ENCODE measurements at places on chromosomes 3 and 15.

- no peak overlapping the region for H3K4me3 ChIP-seq
- no peak for DNase-seq
- peaks cover 6% of the 10 kb centered on the region for H3K4me1 ChIP-seq
- H3K36me3 ChIP-seq, result no peaks in the 10 kb centered on the region
- peaks cover 55% of the 10 kb centered on the region for H3K27me3 ChIP-seq
These were observed 251.9 kb downstream of the TJP1 start for GRCh38 chr15:29570121-29570947.

DNA sequence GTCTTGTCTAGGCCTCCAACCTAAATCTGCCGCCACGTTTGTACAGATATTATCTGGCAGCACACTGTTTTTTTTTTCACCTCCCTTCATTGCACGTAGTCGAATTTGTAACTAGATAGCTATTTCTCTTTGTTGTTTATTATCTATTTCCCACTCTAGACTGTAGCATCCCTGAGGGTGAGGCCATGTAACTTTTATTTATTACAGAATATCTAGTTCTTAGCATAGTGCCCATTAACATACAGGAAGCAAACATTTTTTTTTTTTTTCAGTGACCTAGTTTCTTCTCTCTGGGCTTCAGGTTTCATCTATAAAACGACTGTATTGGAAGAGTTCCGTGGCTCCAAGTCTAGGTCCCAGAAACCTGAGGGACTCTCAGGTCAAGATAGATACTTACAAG, 354.3 kb downstream of the FGF12 start:
- no peaks in the 10 kb centered on the region for H3K4me1 ChIP-seq
- no peak overlapping the region for H3K27ac ChIP-seq

DNA sequence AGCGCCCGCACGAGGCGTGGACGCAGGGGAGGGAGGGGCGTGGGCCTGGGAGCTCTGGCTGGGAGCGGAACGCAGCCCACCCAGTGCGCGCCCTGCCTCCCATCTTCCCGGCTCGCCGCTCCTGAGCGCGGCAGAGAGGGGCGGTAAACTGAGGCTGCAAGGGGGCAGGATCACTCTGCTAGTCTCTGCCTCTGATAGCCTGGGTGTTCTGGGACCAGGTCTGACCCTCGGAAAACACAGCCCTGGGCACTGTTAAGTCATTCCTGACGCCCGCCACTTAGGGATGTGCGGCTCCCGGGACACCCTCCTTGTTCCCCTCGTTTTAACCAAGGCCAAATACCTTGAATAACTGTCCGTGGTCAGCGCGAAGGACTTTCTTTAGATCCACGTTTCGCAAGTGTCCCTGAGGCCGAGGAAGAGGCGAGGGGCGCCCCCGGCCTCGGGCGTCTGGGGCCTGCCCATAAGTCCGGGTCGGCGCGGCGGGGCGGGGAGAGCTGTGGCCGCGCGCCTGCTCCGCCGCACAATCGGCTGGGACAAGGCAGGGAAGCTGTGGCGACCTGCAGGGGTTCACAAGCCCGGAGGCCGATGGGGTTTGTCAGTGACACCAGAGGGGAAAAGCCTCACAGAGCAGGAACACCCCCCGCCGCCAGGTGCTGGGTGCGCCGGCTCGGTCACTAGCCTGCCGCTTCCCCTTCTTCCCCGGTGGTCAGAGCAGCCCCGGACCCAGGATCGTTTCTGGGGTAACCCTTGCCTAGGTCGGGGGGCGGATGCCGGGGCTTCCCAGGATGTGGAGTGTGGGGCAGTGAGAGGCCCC, 1.5 kb downstream of the ITPKA start:
- no peak overlapping the region for H3K4me3 ChIP-seq
- H3K36me3 ChIP-seq, result peaks cover 3% of the 10 kb centered on the region
- H3K27ac ChIP-seq, result no peak overlapping the region
- H3K27me3 ChIP-seq, result peaks cover 12% of the 10 kb centered on the region
- H3K4me1 ChIP-seq, result peaks cover 27% of the 10 kb centered on the region

- DNase-seq, result no peak
- H3K4me3 ChIP-seq, result peak overlapping the region; percentile 69
- peak overlapping the region; percentile 87 for H3K27ac ChIP-seq
These were observed 21.2 kb upstream of the ATP10A start for GRCh38 chr15:25884370-25884769.

DNA sequence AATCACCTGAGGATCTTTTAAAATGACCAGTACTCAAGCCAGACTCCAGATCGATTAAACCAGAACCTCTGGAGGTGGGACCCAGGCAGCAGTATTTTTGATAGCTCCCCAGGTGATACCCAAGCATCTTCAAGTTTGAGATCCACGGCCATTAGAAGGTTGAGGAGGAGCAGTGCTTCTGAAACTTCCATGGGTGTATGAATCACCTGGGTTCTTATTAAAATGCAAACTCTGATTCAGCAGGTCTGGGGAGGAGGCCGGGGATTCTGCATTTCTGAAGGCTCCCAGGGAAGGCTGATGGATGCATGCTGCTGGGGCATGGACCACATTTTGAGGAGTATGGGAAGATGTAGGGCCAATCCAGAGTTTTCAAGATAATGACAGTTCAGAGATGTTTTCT, 55.4 kb downstream of the ATG7 start:
- H3K36me3 ChIP-seq, result peaks cover 35% of the 10 kb centered on the region
- peaks cover 58% of the 10 kb centered on the region for H3K4me1 ChIP-seq
- H3K27ac ChIP-seq, result peak overlapping the region; percentile 7
- no peak overlapping the region for H3K4me3 ChIP-seq
- no peak for DNase-seq
- no peaks in the 10 kb centered on the region for H3K27me3 ChIP-seq

- DNase-seq, result no peak
- peaks cover 33% of the 10 kb centered on the region for H3K27me3 ChIP-seq
- H3K36me3 ChIP-seq, result no peaks in the 10 kb centered on the region
These were observed 250.1 kb upstream of the HES1 start for GRCh38 chr3:193885832-193886231.
